ENCODE measurements at places on chromosomes 16 and 17.
A peak's percentile ranks its signal among the peaks of the same experiment; 100 is the strongest.

- no peak for DNase-seq
Observed at GRCh38 chr17:17204041-17204591, 2.0 kb downstream of the PLD6 start.

- DNase-seq: no peak
Observed at GRCh38 chr17:68824707-68825106, 130.5 kb downstream of the ABCA8 start.

- DNase-seq: no peak
Observed at GRCh38 chr17:34377078-34377823, 14.2 kb upstream of the CCL1 start.

DNA sequence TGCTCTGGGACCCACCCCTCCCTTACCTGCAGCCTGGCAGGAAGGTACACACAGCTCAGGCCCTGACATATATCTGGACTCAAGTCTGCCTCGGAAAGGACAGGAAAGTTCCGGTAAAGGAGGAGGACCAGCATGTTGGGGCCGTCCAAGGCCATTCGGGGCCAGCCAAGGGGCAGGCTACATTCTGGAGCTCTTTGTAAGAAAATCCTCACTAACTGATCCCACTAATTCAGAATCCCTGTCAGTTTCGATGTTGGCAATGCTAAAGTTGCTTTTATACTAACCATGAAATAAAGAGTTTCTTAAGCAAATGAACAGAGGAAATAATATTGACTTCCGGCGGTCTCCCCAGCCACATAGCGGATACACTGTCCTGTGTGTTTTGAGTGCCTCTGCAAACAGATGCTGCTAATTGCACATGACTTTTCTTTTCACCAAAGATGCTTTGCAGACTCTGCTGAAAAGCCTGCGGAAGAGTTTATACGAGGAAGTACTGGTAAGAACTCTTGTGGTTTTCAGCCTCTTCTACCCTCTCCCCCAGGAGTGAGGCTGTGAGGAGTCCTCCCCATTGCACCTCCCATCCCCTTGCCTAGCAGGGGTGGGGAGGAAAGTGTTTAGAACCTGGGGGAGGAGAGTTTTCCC lies 54.8 kb downstream of the PLXDC1 start:
- peak; percentile 43 for DNase-seq

DNA sequence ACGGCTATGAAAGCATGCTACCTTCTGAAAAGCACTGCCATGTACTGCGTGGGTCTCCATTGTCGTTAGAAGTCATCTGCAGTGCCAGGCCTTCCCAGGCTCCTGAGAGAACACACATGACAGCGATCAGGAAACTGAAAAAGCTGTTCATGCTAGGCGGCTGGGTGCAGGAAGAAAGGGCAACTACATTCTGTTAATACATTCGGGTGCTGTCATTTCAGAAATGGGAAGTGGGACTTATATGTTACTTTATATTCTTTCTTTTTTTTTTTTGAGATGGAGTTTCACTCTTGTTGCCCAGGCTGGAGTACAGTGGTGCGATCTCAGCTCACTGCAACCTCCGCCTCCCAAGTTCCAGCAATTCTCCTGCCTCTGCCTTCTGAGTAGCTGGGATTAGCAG lies 19.9 kb downstream of the CFAP20 start:
- no peak for DNase-seq

GRCh38 chr16:65119901-65120401 lies 1.9 kb downstream of the CDH11 start:
- DNase-seq: no peak

DNA sequence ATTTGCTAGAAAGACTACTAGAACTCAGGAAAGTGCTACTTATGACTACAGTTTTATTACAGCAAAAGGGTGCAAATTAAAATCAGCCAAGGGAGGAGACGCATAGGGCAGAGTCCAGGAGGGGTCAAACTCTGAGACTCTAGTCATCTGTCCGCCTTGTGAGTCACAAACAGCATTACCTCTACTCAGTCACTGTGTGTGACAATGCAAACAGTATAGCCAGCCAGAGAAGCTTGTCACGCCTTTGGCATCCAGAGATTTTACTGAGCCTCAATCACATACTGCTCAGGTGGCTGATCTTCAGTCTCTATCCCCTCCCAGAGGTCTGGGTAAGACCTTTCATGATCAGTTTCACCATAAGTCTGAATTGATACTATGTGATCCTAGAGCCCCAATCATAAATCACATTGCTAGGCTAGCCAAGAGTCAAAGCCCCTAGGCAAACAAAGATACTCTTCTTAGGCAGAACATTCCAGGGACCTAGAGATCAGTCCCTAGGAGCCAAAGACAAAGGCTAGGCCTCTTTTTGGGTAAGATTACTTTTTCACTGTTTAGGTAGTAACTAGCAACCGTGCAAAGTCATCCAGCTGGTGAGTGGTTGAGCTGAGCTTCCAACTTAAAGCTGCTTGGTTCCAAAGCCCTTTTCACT lies 48.8 kb upstream of the CLEC19A start:
- no peak for DNase-seq

DNA sequence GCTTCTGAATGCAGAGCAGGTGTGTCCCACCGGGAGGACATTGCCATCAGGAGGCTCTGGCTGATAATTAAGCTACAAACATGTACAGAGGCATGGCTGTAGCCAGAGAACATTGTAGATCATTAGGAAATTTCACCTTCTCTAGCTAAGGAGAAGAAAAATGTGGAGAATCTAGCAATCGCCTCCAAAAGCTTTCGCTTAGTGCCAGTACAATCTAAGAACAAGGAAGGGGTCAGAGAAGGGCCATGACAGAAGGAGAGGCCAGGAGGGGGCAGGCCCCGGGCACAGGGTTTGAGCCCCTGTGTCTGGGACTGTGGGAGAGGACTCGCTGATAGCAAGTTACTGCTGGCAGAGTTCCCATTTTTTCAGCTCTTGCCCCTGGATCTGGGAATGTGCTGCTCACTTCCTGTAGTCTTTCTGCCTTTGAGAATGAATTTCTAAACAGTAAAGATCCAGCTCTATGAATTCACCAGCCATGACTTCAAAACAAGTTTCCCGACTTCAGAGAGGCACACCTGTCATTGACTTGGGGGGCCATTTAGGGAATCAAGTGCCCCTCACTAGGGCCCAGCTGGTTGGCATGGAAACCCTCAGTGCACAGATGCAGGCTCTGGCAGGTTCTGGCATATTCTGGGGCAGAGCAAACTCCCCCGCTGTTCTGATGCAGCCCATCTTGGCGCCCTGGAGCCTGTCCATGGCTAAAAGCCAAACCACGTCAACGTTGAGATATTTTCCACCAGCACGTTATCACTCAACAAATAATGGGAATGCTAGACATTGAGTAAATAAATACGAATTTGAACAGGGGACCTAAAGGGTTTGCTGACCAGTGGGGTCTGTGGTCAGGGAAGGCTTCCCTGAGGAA lies 59.5 kb upstream of the CACNG4 start:
- no peak for DNase-seq

- DNase-seq: peak; percentile 75
Observed at GRCh38 chr17:78993241-78993956, 13.7 kb upstream of the LGALS3BP start.

DNA sequence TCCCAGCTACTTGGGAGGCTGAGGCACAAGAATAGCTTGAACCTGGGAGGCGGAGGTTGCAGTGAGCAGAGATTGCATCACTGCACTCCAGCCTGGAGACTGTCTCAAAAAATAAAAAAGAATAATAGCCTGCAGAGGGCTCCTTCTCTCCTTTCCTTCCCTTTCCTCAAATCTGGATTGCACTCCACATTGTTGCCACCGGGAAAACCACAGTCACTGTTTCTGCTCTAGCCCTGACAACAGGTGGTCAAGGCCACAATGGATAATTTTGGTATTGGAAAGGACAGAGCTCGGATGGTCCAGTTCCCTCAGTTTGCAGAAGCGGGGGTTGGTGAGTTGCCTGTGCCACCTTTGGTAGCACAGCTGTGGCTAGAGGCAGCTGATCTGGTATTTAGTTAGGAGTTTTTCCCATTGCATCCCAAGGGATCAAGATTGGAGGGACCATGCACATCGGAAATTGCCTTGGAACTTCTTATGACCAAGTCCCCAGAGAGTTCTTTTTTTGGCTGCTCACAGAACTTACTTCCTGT lies 44.7 kb upstream of the PRSS54 start:
- DNase-seq: no peak

DNA sequence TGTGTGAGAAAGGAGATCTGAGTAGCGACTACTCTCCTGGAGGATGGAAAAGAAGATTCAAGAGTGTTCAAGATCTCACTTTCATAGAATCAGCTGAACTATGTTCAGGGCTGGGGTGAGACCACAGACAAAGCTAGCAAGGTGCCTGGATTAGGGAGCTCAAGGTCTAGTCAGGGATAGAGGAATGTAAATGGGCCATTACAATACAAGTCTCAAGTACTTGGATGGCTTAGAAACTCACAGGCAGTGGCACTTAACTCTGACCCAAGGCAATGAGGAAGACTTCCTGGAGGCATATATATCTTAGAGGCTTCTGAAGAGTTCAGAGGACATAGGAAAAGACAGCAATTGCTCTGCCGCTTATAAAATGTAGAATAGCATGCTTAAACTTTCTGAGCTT lies 184.9 kb upstream of the CDH11 start:
- no peak for DNase-seq

DNA sequence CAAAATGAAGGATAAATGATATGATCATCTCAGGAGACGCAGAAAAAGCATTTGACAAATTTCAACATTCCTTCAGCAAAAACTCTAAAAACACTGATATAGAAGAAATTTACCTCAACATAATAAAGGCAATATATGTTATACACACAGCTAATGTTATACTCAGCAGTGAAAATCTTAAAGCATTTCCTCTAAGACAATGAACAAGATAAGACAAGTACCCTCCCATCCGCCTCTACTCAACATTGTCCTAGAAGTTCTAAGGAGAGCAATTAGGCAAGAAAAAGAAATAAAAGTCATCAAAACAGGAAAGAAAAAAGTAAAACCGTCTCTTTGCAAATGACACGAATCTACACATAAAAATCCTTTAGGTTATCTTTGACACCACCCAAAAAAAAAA lies 1432.8 kb downstream of the CDH11 start:
- no peak for DNase-seq

DNA sequence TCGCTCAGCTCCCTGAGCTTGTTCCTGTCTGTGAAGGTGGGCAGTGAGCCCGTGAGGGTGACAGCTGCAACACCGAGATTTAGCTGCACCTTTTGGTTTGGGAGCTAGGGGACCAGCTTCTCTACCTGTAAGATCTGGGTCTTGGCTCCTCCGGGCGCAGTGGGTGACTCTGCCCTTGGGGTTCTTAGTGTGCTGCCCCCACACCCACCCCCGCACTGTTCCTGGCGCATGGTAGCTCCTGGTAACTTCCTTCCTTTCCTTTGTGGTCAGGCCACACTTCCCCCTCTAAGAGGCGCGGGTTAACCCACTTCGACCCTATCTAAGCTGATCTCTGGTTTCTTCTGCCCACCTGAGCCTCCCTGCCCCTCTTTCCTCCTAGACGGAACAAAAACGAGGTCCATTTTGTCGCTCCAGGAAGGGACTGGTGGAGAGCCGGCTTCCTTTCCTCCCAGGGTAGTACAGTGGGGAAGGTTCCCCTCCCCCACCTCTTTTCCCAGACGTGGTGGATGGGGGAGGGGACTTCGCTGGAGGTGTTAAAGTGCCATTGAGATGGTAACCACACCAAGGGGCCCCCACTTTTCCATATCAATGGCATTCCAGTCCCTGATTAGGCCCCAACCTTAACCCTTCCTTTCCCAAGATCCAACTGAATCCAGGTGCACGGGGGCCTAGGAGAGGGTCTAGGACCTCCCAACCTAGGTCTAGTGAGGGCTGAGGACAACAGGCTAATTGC lies 4.6 kb upstream of the CLDN9 start:
- DNase-seq: no peak

DNA sequence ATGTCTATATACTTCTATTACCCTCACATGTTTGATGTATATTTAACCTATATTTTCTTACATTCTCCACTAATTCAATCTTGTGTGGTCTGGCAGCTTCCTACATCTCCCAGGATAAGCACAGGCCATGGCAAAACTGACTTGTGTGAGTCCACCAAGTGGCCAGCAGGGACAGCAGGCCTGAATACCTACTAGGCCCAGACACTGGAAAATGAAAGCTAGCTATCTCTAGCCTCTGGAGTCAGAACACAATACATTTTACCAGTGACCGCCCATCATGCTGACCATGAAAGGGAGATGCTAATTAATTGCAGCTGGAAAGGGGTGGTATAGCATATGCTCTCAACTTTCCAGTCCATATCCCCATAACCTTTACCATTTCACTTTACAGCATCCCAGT lies 132.3 kb downstream of the PCTP start:
- DNase-seq: no peak

DNA sequence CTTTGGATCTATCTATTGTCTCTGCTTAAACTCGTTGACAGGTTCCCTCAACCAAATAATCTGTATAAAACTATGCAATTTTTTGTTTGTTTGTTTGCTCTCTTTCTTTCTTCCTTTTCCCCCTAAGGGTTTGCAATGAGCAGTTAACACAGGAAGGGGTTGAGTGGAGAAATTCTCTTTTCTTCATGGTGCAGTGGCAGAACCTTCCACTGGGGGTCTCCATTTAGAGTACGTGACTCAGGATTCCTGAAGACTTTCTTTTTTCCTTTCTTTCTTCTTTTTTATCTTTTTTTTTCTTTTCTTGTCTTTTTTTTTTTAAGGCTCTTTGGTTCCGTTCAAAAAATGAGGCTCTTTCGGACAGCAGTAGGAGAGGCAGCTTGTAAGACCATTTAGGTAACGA lies 19.5 kb upstream of the RBFOX1 start:
- no peak for DNase-seq

DNA sequence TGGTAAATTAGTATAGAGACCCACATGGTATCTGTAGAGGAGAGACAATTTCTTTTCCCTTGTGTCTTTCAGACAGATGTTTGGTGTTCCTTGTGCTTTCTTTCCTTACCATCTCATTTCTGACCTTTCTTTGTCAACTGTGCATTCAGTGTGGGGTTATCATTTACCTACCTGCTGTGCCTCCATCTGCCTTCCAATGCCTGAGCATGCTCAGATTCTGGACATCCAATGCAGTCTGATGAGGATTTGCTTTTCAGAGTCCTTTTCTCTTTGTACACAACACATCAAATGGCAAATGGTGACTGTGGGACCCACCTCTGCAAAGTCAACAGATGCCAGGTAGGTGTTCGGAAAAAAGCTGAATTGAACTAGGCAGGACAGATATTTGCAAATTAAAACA lies 364.8 kb downstream of the CA10 start:
- DNase-seq: no peak

GRCh38 chr17:82369211-82369610 lies 2.4 kb upstream of the UTS2R start:
- DNase-seq: no peak

All from activated T-cell treated with anti-CD3 and anti-CD28 coated beads, Interleukin-2, amount 50 U/mL, for 48 hours (primary cell).